ENCODE measurements at places on chromosomes 6 and 20. TPM values are rescaled to one million over a fixed set of nuclear protein-coding genes. Genes with fewer than 3 reads are reported as not detected.

CYP24A1 gene
- total RNA-seq: not detected

DNA sequence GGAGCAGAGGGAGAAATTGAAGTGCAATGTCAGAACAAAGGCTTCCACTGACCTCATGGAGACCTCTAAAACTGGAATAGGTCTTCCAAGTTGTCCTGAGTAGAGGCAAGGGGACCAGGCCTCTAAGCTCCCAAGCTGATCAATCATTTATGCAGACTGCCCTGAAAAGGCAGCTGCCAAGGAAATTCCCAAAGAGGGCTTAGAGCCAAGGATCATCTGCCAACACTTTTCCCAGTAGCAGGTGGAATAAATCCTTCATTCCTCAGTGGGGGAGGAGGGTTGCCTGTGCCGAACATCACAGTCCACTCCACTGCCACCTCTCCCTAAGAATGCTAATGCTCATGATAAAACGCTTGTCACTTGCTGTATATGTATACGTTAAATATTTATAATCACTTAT, 29.3 kb upstream of the RALY start:
- no peak for DNase-seq

- no peak for DNase-seq
Measured at GRCh38 chr20:57723816-57724215, 14.0 kb upstream of the PMEPA1 start.

DNA sequence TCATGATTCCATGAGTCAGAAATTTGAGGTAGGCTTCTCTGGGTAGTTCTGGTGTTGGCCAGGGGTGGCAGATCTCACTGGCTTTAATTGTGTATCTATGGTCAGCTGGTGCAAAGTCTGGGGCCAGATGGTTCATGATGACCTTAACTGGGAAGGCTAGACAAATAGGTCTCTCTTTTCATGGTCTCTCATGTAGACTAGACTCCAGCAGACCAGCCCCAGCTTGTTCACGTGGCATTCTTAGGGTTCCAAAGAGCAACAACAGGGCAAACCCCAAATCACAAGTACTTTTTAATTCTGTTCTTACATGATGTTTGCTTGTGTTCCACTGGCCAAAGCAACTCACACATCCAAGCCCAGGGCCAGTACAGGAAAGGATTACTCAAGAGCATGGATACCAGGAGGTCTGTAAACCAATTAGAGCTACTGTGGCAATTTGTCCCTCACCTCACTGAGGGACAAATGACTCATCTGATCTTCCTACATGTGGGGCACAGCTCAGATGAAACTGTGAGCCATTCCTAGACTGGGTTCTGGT, 79.5 kb upstream of the PBOV1 start:
- no peak for DNase-seq

DNA sequence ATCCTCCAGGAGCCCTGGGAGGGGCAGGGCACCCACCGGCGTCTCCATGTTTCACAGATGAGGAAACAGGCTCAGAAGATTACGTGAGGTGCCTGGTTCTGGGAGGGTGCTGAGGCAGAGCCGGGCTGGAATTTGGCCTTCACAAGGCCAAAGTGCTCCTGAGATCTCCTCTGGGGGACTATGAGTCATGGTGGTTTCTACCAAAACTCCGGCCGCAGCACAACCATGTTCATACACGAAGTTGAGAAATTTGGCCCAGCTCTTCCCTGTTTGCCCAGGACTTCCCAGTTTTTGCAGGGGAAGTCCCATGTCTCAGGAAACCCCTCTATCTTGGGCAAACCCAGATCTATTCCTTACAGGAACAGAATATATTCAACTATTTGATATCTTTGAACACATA, 172.9 kb upstream of the CDYL start:
- DNase-seq: no peak

GRCh38 chr6:107704347-107705013, 119.6 kb downstream of the SCML4 start:
- DNase-seq: no peak

All from SJSA1 (cell line).